Peyer's patch (tissue), 4 donors: ENCODE measurements at places on chromosomes 3 and 15. TPM values are rescaled to one million over a fixed set of nuclear protein-coding genes. Genes with fewer than 3 reads are reported as not detected.

- no peaks in the 10 kb centered on the region for H3K36me3 ChIP-seq
- H3K27ac ChIP-seq, result no peak overlapping the region
- no peak overlapping the region for H3K4me3 ChIP-seq
- no peaks in the 10 kb centered on the region for H3K27me3 ChIP-seq
- no peak for DNase-seq
Observed at GRCh38 chr3:4761759-4762158, 217.5 kb upstream of the BHLHE40 start.

- no peaks in the 10 kb centered on the region for H3K27me3 ChIP-seq
- no peak for DNase-seq
- peaks cover 23% of the 10 kb centered on the region for H3K4me1 ChIP-seq
- H3K36me3 ChIP-seq, result no peaks in the 10 kb centered on the region
- peak overlapping the region; percentile 6 for H3K4me3 ChIP-seq
- peak overlapping the region; percentile 87 for H3K27ac ChIP-seq
Observed at GRCh38 chr3:184176377-184177330, 2.0 kb downstream of the AP2M1 start.

Gene HIGD2B
- total RNA-seq, result not detected

DNA sequence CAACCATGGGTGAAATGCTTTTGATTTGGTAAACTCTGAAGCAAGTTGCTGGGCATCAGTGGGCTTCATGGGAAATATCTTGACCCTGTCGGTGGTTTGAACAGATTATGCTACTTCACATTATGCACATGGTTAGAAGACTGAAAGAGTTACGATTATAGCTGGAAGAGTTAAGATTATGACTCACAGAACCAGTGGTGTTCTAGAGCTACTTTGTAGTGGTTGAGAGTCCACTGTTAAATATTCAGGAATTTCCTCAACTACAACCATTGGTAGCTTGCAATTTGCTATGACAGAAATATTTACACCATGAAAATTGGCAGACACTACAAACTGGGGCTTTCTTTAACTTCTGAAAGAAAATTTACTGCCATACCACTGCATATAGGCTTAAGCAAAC, 99.3 kb downstream of the GADL1 start:
- H3K4me1 ChIP-seq, result no peaks in the 10 kb centered on the region
- DNase-seq, result no peak
- no peak overlapping the region for H3K27ac ChIP-seq
- H3K4me3 ChIP-seq, result no peak overlapping the region

Gene CFAP91
- total RNA-seq, result 21.5 TPM
